ENCODE measurements at places on chromosomes 4 and X. TPM values are rescaled to one million over a fixed set of nuclear protein-coding genes. Genes with fewer than 3 reads are reported as not detected.

DNA sequence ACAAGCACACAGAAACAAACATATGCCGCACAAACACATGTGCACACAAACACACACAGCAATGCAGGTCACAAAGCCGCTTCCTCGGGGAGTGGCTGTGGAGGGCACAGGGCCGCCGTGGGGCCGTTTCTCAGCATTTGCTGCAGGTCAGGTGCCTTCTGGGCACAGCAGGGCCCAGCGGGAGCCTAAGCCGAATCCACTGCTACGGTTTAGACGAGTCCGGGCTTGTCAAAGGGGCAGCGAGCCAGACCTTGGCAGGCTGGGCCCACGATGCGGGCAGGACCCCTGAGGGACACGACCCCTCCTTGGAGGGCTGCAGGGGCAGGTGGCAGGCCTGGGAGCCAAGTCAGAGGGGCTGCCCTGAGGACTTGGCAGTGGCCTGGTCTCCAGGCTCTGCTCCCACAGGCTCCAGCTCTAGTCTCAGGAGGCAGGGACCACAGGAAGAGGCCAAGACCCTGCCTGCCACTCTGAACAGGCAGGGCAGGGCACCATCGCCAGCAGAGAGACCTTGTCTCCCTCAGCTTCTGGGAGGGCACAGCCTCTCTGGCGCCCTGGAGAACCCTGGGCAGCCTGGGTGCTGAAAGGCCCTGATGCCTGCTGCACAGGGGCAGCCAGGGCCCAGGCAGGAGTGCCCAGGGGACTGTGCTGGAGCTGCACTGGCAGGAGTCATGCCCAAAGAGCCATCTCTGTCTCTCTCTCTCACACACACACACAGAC lies 5.5 kb upstream of the ATP2B3 start:
- no peak for DNase-seq
- peaks cover 14% of the 10 kb centered on the region for H3K27me3 ChIP-seq
- no peak overlapping the region for H3K4me3 ChIP-seq

DNA sequence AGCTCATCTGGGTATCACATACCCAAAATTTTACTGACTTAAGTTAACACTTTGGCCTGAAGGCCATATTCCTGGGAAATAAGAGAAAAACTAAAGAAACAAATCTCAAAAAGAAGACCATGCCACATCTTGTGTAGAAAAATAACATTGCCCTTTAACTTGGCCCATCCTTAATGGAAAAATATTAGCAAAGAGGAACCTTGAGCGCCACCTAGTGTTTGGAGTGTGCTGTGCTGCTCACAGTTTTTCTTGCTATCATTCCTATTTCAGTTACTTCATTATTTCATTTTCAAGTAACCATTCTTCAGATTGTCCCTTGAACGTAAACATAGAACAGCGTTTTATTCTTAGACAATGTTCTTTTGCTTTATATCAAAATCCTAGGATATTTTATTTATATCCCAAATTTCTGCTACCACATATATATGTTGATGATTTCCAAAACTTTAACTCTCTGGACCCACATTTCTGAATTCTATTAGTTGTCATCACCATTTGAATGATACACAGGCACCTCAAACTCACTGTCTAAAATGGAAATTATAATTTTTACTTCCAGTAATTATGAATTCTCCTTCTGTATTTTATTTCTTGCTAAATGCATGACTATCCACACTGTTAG lies 999.0 kb upstream of the ADGRL3 start:
- no peak overlapping the region for H3K27ac ChIP-seq
- no peaks in the 10 kb centered on the region for H3K4me1 ChIP-seq
- DNase-seq: peak; percentile 29
- H3K36me3 ChIP-seq: no peaks in the 10 kb centered on the region
- no peak overlapping the region for H3K4me3 ChIP-seq
- no peaks in the 10 kb centered on the region for H3K27me3 ChIP-seq

DNA sequence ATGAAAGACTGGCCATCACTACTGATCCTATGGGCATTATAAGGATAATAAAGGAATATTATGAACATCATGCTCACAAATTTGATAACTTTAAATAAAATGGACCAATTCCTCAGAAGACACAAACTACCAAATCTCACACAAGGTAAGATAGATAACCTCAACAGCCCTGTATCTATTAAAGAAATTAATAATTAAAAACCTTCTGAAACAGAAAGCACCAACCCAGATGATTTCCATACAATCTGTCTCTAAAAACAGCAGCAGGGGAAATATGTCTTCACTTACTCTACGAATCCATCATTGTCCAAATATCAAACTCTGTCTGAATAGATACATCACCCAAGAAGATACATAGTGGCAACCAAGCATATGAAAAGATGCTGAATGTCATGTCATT lies 55.2 kb downstream of the LCORL start:
- no peak overlapping the region for H3K4me3 ChIP-seq
- DNase-seq: no peak
- no peaks in the 10 kb centered on the region for H3K36me3 ChIP-seq

- no peak overlapping the region for H3K27ac ChIP-seq
- no peak for DNase-seq
- peaks cover 4% of the 10 kb centered on the region for H3K36me3 ChIP-seq
- H3K4me1 ChIP-seq: no peaks in the 10 kb centered on the region
Observed at GRCh38 chr4:56215901-56216300, 171.4 kb downstream of the AASDH start.

CSAG1 gene
- total RNA-seq: not detected

DNA sequence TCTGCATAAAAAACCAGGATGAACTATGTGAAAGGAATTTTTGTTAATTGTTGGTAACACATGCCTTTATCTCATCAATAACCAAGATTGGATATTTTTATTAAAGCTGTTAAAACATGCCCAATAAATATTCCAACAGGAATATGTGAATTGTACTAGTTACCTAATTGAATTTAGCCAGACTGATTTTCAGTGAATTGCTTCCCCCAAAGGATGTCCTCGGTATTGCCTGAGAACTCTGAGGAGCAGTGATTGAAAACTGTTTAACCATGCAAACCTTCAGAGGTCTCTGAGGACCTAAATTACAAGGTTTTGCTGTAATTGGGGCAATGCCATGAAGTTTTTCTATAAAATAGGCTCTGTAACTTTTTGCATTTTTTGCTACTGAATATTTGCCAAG lies 66.6 kb downstream of the BLTP1 start:
- H3K4me1 ChIP-seq: peaks cover 6% of the 10 kb centered on the region
- no peak for DNase-seq
- no peaks in the 10 kb centered on the region for H3K27me3 ChIP-seq
- no peak overlapping the region for H3K4me3 ChIP-seq
- no peak overlapping the region for H3K27ac ChIP-seq

SASH3 gene
- 148 TPM for total RNA-seq

- peak; percentile 91 for DNase-seq
- H3K4me1 ChIP-seq: peaks cover 71% of the 10 kb centered on the region
- no peaks in the 10 kb centered on the region for H3K36me3 ChIP-seq
Observed at GRCh38 chrX:130091980-130092522, 18.2 kb downstream of the ELF4 start.

GRCh38 chrX:30649859-30650258 lies 3.4 kb upstream of the GK start:
- peaks cover 29% of the 10 kb centered on the region for H3K4me1 ChIP-seq
- H3K4me3 ChIP-seq: peak overlapping the region; percentile 39
- DNase-seq: no peak
- H3K27me3 ChIP-seq: no peaks in the 10 kb centered on the region
